Stimulated activated naive CD4-positive, alpha-beta T cell (primary cell): ENCODE measurements at places on chromosomes 7 and 10.

DNA sequence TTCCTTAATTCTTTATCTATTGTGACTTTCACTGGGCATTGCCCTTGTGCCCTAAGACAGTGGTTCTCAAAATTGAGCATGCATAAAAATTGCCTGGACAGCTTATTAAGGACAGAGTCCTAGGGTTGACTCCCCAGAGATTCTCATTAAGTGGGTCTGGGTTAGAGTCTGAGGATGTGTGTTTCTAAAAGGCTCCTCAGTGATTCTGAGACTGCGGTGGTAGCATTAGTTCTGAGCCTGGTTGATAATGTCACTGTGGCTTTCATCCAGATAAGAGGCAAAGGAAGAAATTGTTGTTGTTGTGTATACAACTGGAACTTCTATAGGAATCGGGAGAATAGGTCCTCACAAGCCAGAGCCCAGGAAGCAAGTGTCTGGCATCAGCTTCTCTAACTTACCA lies 1.3 kb downstream of the IFIT2 start:
- no peak for DNase-seq

DNA sequence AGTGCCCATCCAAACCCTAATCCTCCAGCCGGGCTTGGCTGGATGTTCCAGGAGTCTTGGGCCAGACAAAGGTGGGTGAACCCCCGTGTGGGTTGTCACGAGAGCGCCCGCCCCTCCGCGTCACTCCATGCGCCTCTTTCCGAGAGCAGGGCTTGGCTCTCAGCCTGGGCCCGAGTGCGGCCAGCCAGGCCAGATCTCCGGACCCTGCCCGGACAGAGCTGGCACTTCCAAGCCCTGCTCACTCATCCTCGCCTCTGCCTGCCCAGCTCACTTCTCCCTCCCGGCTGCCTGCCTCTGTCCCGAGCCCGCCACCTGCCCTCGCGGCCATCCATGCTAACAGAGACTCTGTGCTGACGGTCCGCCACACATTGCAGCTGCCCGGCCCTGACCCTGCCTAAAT lies 34.6 kb downstream of the AGAP3 start:
- no peak for DNase-seq

- DNase-seq = no peak
These were observed 67.3 kb upstream of the KLF6 start for GRCh38 chr10:3852147-3852904.

- no peak for DNase-seq
These were observed 44.0 kb upstream of the COL13A1 start for GRCh38 chr10:69757553-69758309.

DNA sequence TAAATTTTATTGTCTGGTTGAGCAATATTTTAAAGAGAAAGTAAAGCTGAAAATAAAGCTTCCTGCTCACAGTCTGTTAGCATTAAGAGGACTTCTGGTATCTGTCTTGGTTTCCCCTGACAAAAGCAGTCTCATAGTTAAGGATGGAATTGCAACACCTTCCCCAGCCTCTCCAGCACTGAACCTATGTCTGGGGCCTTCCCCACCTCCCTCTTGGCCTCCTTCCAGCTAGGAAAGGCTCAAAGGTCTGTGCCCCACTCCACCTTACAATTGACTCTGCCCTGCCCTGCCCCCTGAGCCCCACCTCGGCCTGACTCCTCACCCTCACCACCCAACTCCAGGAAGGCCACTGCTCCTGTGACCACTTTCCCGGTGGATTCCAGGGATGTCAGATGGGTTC lies 33.2 kb downstream of the COL17A1 start:
- no peak for DNase-seq

- DNase-seq = no peak
These were observed 204.7 kb downstream of the TAX1BP1 start for GRCh38 chr7:27944643-27945042.

DNA sequence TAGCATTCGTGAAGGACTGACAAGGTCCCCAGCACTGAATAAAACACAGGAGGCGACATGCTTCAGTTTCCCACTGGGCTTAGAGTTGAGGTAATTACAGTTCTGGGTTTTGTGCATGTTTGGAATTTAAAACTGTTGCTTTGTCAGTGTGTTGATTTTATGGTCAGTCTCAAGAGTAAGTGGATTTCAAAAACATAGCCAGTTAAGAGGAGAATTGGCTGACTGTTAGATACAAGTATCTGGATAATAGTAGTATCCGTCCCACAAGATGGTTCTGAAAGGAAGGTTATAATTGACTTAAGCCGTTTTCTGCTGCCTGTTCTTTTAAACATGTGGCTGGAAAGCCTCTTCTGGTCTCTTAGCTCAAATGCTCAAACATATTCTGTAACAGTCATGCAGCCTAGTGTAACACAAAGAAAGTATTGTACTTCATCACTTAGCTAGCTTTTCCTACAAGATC lies 170.9 kb downstream of the POLR1F start:
- no peak for DNase-seq

DNA sequence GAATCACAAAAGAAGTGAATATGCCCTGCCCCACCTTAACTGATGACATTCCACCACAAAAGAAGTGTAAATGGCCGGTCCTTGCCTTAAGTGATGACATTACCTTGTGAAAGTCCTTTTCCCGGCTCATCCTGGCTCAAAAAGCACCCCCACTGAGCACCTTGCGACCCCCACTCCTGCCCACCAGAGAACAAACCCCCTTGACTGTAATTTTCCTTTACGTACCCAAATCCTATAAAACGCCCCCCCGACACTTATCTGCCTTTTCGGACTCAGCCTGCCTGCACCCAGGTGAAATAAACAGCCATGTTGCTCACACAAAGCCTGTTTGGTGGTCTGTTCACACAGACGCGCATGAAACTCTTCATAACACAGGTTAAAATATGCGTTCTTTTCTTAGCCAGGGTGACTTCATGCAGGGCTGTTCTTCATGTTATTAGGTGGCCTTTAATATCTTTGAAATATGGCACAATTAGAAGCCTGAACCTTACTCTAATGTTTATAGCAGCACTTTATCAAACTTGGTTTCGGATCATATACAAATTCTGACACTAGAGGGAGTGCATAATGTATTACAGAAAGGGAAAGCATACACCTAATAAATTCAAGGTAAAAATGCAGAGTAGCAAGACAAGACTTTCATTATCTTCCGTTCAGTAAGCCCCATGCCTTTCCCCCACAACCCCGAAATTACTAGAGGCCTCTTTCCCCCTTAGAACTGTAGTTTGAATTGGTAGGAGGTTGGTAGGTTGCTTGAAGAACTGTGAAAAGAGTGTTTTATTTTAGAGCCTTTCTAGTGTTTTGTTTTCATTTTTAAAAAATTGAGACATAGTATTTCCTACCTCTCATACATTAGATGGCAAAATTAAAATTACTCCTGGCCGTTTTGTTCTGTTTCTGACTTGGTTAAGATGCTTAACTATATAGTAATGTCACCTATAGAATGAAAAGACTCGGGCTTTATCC lies 117.9 kb downstream of the NPY start:
- no peak for DNase-seq

DNA sequence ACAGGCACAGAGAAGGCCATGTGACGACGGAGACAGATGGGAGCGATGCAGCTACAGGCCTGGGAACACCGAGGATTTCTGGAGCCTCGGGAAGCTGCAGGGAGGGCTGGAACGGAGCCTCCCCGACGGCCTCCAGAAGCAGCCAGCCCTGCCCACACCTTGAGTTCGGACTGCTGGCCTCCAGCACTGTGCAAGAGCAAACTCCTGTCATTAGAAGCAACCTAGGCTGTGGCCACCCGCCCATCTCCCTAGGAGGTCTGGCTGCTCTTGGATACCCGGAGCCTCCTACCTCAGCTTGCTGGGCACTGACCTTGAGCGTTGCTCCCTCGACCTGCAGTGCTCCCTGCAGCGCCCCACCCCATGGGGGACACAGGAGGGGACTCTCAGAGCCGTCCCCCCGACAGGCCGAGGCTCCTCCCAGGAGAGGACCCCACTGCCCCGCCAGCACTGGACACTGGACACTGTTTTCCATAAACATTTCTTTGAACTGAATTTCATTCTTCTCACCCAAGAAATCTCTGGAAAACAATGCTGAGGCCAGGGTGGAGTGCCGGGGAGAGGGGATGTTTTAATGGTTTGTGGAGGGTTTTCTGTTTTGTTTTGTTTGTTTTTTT lies 22.5 kb upstream of the TNRC18 start:
- no peak for DNase-seq

DNA sequence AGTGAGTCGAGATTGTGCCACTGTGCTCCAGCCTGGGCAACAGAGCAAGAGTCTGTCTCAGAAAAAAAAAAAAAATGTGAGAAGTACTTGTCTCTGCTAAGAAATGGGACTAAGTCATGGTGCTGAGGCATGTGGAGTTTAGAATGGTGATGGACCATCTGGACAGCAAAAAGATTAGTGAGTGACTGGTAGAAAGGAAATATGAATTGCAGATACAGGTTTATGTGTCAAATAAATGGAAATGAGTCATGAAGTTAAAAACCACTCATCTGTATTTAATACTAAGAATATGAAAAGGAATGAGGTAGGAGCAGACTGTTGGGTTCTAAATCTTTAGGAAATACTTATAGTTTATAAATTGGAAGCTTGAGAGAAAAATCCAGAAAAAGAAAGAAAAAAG lies 625.7 kb upstream of the ANKRD30A start:
- DNase-seq = no peak

DNA sequence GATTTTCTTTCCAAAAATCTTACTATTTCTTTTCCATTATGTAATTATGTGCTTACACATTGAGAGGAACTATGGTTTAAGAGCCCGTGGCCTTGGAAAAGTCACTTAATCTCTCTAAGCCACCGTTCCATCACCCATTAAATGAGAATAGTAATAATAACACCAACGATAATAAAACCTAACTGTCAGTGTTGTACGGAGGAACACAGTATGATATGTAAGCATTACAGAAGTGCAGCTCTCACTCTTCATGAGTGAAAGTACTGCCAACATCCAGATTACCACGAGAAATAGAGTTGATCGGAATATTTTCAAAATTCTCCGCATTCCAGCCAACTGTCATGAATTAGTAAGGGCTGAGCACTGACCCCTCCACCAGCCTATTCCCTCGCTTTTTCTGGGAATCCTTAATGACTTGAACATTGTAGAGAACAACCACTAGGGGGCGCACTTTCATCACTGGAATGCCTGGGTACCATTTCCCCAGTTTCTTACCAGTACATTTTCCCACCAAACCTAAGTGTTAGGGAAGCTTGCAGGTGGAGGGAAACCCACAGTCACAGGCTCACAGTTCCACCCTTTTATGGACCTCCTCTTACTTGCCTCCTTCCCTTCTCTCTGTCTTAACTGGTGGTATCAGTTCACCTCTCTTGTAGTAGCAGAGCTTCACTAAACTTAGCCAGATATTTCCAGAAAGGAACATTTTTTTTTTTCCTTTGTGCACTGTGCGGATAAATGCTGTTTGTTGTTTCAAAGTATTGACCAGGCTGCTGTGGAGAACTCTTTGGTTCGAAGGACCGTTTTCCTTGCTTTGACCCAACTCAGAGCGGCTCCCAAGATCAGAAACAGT lies 27.8 kb downstream of the NKX2-3 start:
- DNase-seq = peak; percentile 2
